Activated CD4-positive, alpha-beta T cell treated with anti-CD3 and anti-CD28 coated beads, Interleukin-2, Interleukin-6, amounts not matched to agents 100 ng/mL and 50 ng/mL, durations not matched to agents 16 hours and 8 hours (primary cell): ENCODE measurements at places on chromosomes 6 and 20.
A peak's percentile ranks its signal among the peaks of the same experiment; 100 is the strongest.

DNA sequence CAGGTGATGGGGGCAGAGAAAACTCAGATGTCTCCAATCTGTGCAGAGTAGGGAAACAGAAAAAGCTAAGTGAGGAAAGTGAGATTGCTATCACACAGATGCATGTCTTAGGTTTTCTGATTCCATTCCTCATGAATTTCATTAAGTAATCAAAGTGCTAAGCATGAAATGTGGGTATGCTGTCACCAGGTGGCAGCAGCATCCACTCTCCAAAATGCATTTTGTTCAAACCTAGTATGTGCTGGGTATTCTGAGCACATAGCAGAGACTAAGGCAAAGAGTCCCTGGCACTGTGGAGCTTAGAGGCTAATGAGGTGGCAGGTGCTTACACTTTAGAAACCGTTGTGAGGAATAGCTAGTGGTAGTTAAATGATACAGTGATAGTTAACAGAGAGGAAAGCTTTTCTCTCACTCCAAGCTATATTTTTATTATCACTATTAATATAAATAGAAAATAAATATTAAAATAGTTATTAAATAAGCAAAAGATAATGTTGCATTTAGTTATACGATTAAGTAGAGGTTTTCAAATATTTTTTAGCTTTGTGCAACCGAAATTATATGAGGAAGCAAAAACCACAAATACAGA, 179.5 kb downstream of the CDH26 start:
- DNase-seq = peak; percentile 70

GRCh38 chr6:137413482-137413881, 80.7 kb downstream of the OLIG3 start:
- DNase-seq = no peak

GRCh38 chr20:24996449-24997377, 4.2 kb upstream of the APMAP start:
- no peak for DNase-seq

DNA sequence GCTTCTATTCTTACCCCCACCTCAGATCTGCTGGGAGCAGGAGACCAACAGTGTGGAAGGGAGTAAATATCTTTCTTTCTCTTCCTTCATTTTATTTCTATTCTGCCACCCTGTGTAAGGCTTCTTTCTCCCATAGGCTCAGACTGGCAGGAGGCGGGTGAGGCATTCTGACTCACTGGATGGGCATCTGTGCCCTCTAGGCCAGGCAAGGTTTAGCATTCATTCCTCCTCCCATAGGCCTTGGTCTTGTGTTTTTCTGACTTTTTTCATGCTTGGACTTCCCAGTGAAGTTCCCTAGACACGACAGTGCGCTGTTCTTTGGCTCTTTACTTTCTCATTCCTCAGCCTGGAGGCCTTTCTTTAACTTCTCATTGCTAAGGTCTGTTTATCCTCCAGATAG, 235.2 kb downstream of the SYNE1 start:
- no peak for DNase-seq

DNA sequence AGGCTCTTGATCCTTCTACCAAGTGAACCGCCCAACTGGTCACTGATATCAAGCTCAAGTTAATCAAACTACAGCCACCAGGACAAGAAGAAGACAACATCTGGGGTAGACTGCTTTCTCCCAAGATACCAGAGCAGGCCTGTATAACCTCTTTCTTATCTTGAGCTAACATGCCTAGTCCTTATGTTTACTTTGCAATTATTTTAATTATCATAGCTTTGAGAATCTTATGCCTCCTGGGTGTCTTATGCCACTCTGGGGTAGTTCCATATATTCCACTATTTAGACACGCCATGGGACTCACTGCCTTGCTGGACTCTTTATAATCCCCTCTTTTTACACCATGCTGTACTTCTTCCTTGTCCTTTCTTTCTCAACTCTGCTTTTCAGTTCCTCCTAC, 41.5 kb upstream of the ECI2 start:
- DNase-seq = no peak

DNA sequence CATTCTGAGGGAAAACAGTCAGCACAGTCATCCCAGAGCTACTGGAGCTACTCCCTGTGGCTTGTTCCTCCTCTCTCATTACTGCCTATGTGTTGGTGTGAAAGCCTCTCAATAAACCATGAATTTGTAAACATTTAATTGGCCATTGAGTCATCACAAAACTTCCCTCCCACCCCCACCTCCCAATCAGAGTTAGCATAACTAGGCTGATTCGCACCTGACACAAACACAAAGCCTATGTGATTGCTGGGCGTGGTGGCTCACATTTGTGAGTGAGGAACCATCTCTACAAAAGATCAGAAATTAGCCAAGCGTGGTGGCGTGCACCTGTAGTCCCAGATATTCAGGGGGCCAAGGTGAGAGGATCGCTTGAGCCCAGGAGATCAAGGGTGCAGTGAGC, 17.1 kb upstream of the SNTA1 start:
- DNase-seq = peak; percentile 12

DNA sequence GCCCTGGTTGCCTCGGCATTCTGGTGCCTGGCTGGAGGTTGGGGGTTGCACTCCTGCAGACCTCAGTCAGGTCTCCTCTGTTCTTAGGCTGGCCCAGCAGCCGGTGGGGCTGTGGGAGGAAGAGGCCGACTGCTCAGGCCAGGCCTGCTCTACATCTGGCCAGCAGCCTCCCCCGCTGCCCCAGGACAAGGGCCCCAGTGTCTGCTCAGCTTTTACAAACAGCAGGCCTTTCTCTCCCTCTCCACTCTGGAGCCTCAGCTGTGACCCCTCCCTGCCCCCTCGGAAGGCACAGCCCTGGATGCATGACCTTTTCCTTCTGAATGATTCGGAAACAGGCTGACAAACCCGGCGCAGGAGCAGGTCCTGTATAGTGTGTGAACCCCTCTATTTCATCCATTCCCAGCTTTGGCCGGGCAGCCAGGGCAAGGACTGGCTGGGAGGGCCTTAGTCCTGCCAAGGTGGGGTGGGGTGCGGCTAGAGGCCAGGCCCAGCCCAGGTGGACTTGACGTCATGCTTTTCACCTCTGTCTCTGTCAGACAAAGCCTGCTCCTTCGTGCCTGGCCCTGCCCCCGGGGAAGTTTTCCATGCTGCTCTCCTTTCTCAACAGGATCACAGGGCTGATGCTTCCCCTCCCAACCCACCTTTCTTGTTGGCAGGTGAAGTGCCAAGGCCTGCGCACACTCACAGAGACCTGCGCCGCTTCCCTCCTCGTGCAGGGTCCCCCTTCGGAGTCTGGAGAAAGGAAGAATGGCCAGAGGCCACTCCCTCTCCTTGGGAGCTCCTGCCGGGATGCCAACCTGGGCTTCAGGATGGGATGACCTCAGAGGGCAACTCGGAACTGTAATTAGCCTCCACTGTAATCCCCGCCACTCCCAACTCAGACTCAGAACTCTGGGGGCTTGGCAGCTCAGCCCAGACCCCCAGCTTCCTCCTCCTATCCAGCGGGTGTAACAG, 10.1 kb upstream of the ITPR3 start:
- no peak for DNase-seq

GRCh38 chr6:18503593-18504231, 116.6 kb downstream of the RNF144B start:
- peak; percentile 50 for DNase-seq

DNA sequence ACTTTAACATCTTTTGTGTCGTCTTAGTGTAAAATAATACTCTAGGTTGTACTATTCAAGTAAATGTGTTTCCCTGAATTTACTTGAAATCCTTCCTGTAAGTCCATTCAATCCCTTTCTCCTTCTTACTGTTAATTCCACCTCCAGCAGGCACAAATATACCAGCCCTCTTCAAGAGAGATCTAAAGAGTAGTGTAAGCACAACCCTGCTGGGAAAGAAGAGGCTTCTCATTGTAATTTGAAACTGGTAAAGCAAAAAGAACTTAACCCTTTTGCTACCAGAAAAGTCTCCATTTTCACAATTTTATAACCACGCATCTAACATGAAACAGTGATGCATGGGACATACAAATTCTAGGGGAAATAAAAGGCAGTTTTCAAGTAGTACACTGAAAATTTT, at the start of gene BMP5:
TSS of gene BMP5 (minus strand) at position 191 of the 400 bp plus-strand sequence. CDS start 725 bp downstream, outside the sequence.
- DNase-seq = no peak

GRCh38 chr6:130643361-130643760, 183.8 kb upstream of the SMLR1 start:
- DNase-seq = no peak

GRCh38 chr6:21051777-21052176, 517.5 kb downstream of the CDKAL1 start:
- no peak for DNase-seq

- no peak for DNase-seq
Observed at GRCh38 chr20:56978475-56978874, 288.0 kb downstream of the BMP7 start.

DNA sequence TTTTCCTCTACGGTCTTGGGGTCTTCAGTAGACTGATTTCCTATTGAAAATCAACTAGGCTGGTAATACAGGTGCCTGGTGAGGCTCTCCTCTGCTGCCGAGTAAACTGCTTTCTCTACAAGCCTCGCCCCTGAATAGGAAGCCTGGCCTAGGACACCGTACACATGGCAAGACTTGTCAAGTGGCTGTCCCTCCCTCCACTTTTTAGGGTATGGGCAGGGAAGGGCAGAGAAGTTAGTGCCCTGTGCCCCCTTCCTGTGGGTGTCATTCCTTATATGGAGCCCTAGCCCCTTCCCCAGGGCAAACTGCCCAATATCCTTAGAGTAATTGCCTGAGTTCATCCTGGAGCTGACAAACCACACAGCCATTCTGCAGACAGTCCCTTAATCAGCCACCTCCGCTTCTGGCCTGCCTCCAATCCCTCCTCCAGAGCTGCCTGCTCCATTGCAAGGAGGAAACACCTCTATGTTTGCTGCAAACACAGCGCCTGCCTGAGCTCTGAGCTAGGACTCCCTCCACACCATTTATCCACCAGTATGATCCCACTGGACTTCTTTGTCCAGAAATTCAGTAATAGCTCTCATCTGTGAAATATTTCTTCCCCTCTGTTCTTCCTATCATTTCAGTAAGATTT, 93.1 kb downstream of the CHD6 start:
- DNase-seq = no peak

GRCh38 chr6:106134906-106135634, 48.9 kb downstream of the PRDM1 start:
- DNase-seq = no peak

DNA sequence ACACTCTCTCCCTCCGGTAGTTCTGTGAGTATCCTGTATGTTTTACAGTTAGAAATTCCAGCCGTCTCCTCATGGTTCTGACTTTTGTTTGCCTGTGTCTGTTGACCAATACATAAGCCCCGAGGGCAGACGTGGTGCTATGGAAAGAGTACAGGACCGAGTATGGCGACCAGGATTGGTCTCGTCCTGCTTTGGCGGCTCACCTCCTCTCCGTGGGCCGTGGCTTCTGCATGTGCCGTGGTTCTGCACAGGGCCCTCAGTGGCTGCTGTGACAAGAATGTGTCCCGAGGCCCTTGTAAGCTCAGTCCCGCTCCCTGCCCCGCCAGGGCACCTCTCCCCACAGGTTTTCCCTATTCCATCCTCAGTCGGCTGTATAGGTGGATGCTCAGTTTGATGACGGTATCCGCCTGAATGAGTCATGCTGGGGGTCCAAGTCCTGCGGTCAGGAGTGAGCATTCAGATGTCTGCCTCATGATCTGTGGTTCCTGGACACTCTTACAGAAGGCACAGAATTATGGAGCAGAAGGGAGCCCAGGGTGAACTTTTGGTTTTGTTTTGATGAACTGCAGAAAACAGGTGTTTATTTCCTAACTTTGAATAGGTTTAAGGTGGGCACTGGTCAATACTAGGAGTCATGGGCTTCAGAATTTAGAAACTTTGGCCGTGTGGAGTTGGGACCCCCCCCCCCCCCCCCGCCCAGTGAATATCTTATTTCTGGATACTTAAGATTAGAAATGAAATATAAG, 1.2 kb downstream of the ARFGAP1 start:
- DNase-seq = no peak

GRCh38 chr20:33627577-33628216, 34.4 kb upstream of the C20orf144 start:
- DNase-seq = no peak

- no peak for DNase-seq
Observed at GRCh38 chr6:134813146-134813545, 136.8 kb downstream of the ALDH8A1 start.

- DNase-seq = peak; percentile 58
Observed at GRCh38 chr6:130675072-130675471, 152.1 kb upstream of the SMLR1 start.

- no peak for DNase-seq
Observed at GRCh38 chr6:22239261-22239921, 57.4 kb downstream of the PRL start.

DNA sequence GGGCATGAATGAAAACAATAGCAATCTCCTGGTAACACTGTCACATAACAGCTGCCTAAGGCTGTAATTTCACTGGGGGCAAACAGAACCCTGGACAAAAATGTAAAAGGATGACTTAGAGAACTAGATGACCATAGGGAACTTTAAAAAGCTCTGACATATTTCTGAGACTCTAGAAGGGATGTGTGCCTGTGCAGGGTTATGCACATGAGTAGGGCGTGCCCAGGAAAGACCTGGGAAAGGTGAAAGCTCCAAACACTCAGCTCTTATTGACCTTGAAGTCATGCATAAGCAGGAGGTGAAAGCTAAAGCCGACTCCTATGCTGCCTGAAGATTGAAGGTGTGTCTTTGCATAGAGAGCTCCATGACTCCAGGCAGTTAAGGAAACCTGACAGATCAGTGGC, 118.4 kb upstream of the BTBD3 start:
- DNase-seq = no peak

GRCh38 chr6:72835749-72836148, 213.9 kb downstream of the KCNQ5 start:
- DNase-seq = no peak

DNA sequence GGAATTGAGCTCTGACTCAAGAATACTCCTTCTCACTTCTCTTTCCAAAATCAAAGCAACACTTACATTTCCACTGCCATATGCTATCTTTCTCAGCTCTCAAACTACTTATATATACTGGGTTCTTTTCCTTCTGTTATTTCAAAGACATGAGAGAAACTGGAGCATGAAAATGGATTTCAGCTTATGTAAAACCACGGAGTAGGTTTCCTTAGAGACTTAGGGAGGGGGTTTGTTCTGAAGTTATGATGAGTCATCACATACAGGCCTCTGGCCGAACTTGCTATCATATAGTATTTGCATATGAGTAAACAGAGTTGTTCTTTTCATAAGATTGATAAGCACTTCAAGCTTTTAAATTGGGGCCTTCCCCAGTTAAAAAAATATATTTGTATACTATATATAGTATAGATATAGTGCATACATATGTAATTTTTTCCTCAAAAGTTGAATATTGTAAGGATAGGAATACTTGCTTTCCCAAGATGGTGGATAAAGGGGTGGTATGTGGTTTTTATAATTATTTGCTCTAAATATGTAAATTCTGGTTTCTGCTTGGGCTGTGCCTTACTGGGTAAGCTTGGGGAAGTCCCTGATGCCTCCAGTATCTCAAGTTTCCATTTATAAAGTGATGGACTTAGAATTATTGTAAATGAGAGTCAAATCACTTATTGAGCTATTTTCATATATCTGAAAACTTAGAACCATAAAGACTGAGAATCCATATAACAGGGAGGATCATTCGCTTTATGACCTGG, 273.9 kb downstream of the RFPL4B start:
- DNase-seq = no peak

- no peak for DNase-seq
Observed at GRCh38 chr20:44552050-44552449, 30.2 kb upstream of the SERINC3 start.

GRCh38 chr6:53539561-53539960, 5.3 kb downstream of the GCLC start:
- DNase-seq = no peak

- DNase-seq = peak; percentile 58
Observed at GRCh38 chr6:32974016-32974333, 5.6 kb downstream of the BRD2 start.
